ENCODE measurements at places on chromosomes 4 and X.

- no peak for DNase-seq
Measured at GRCh38 chr4:40333921-40334352, 1.2 kb upstream of the CHRNA9 start.

DNA sequence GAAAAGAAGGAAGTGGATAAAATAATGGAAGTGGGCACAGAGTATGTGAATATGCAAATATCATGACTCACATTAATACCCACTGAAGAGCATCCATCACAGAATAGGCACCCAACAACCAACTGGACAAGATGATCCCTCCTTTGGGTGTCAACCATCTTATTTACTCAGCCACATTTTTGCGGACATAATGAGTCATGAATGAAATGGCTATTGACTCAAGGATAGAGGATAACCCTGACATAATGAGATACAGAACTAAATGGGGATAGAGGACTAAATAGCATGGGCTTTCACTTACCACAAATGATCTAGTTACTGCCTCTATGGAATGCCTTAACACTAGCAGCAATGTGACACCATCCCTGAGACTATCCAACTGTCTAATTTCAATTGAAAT lies 224.7 kb downstream of the ANTXR2 start:
- DNase-seq, result no peak

DNA sequence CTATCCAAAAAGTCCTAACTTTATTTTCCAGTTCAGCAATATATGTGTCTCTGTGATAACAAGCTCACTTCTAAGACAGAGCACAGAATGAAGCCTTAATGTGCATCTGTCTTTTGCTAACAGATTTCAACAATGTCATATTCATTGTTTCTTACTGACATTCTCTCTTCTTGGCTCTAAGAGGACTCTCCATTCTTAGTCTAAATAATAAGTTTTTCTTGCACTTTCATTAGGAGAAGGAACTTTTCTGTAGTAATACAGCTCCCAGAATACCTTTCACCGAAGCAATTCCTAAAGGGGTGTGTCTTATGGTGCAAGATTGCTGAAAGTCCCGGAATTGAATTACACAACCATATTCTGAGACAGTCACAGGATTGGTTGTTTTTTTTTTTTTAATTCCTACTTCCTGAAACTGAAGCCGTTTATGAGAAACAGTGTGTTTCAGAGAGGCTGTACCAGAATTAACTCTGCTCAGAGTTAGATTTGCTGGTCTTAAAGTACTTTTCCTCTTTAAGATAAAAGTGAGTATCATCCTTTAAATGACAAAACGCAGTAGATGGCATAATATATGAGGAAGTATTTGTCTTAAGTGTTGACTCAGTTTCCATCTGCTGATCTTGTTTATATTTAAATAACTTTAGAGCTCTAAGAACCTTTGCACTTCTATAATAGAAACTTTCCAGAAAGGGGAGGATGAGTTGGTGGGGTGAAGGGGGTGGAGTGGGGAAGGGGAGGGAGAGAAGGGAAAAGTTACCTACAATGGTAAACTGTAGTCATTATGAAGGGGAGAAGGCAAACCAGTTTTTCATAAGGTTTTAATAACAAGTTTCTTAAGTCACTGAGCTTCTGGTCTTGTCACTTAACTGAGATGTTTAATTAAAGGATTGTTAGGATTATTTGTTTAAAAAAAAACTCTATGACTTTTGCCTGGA lies at the start of gene ALPK1:
ALPK1 (plus strand) TSS at position 421 of the 932 bp plus-strand sequence.
- no peak for DNase-seq

- DNase-seq, result no peak
Measured at GRCh38 chrX:155242300-155242699, 22.0 kb downstream of the RAB39B start.

GRCh38 chrX:24993879-24994278 lies 21.9 kb downstream of the ARX start:
- no peak for DNase-seq

- DNase-seq, result no peak
Measured at GRCh38 chrX:112947981-112948615, 107.5 kb upstream of the AMOT start.

GRCh38 chr4:78644063-78644691 lies 92.6 kb downstream of the ANXA3 start:
- no peak for DNase-seq

DNA sequence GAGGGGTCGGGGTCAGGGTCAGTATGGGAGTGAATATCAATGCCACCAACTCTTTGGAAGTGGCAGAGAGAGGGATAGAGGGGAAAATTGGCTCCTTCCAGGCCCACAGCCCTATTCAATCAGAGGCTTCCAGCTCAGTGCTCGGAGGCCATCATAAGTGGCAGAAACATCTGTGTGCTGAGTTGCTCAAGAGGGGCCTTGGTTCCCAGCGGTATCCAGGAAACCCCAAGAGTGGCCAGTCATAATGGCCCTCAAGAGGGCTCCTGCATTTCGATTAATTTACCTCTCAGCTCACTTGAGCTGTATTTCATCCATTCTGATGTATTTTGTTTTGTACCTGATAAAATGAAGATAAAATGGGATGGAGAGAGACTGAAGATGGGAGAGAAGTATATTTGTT lies 154.3 kb upstream of the EOLA2 start:
- no peak for DNase-seq

GRCh38 chr4:103076747-103077347 lies at the start of gene SLC9B2:
TSS of gene SLC9B2 (minus strand) at chr4:103076761. CDS start at chr4:103067550, 9,211 bp downstream.
- DNase-seq, result no peak

GRCh38 chr4:55214172-55214571 lies 88.8 kb upstream of the KDR start:
- DNase-seq, result no peak

- no peak for DNase-seq
Measured at GRCh38 chrX:68652326-68653170, 5.1 kb downstream of the STARD8 start.

DNA sequence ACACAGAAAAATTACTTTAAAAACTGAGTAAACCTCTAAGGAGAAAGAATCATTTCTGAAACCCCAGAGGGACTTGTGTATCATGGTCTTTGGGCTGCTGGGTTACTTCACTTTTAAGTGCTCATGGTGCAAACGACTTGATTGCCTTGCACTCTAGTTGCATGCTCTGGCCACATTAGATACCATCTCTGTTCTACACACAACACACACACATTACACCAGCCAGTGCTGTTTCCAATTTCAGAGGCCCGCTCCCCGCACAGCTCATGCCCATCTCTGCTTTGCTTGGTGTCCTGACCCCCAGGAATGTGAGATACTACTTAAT lies 2.1 kb downstream of the PPP3CA start:
- no peak for DNase-seq

DNA sequence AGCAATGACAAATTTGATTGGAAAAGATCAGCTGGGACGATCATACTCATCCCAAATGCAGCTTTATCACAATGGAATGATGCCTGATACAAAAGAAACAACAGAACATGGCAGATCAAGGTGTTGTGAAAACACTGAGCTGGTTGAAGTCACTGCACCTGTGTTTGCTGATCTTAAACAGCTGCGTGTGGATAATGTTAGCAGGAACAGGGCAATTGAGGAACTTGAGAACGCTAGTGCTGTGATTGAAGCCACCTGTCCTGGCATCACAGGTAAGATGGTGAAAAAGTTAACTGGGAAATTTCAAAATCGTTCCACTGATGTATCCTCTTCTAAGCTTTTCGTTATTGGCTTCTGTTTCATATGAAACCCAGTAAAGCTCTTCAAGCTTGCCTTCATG lies 27.4 kb upstream of the SOD3 start:
- no peak for DNase-seq

- no peak for DNase-seq
Measured at GRCh38 chrX:119635799-119636198, 29.6 kb upstream of the NKRF start.

DNA sequence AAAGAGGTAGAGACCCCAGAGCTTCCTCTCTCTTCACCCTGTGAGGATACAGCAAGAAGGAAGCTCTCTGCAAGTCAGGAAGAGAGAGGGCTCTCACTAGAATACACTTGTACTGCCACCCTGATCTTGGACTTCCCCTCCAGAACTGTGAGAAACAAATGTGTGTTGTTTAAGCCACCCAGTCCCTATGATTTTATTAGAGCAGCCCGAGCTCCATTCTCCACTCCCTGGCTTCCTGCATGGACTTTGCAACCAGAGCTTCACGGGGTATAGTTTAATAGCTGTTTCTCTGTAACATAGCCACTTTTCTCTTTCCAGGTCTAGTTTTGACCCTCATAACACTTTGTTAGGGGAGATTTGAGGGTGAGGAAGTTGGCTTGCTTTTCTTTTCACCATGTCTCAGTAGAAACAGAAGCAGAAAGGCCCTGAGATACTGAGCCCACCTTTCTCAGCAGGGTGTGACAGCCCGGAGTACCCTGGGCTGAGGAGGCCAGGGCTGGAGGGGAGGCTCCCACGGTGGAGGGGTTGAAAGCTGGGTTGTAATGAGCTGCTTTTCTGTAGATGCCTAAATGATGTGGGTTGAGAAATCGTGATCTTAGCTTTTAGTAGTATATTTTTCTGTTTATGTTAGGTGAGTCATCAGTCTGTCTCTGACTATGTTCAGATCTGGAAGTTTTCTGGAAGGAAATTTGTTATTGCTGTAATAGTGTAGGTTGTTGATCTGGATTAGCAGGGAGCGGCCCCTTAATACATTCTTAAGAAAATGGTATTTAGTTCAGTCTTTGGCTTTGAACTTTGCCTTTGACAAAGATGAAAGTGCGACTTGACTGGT lies 118.6 kb downstream of the PTTG2 start:
- no peak for DNase-seq

DNA sequence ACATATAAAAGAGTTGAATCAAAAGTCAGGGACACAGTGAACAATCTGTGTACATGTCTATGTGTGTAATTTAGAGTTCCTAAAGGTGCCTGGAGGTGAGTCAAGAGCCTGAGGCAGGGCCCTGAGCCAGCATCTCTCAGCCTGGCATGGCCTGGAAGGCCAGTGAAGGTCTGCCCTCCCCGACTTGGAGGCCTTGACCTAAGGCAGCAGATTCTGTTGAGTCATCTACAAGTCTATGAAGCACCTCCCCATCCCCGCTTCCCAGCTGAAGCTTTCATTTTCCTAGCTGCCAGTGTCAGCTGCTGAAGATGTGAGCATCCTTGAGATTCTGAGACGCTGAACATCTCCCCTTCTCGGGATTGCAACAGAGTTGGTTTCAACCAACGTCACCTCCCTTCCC lies 583.9 kb downstream of the BCOR start:
- DNase-seq, result no peak

DNA sequence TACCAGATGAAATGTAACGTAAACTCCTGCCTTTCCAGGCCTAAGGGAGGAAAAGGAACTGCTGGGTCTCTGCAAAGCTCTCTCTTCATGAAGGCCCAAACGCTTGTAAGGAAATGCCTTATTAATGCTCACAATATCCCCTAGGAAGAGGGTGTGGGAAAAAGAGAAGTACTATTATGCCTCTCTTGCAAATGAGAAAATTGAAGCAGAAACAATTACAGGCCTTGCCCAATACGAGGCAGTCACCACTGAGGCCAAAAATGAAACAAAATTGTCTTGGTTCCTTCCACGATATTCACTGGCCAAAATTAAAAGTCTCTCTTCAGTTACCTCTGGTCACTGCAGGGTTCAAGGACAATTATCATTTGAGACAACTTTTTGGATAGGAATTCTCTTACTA lies 3.2 kb downstream of the SCARB2 start:
- DNase-seq, result no peak

All from stimulated activated CD8-positive, alpha-beta memory T cell treated with anti-CD3 and anti-CD28 coated beads, Interleukin-2, amount 100 ng/mL, for 1 hour (primary cell).